T1000 (cell line): ENCODE measurements at places on chromosomes 4 and X.

GRCh38 chrX:133783274-133783673 lies 202.1 kb downstream of the GPC3 start:
- no peak for DNase-seq

GRCh38 chr4:18611026-18611425 lies 589.5 kb upstream of the LCORL start:
- DNase-seq: no peak

DNA sequence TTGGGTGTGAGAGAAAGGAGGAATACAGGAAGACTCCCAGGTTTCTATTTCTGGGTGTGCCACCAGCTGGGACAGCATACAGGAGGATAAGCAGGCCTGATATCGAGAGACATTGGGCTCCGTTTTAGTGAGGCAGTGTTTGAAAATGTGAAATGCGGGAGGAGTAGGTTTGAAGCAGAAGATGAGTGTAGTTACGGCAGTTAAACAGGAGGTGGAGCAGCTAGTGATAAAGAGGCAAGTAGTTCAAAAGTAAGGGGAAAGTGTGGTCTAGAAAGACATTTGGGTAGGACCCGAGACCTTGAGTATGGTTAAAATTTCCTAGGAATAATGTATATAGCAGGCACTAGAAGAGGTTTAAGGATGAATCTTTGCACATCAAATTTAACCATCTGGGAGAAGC lies 42.4 kb downstream of the DCUN1D4 start:
- DNase-seq: no peak

GRCh38 chr4:142550965-142551364 lies 295.1 kb downstream of the INPP4B start:
- no peak for DNase-seq

- no peak for DNase-seq
Measured at GRCh38 chr4:99715286-99715685, 57.7 kb upstream of the C4orf54 start.
